ENCODE measurements at places on chromosomes 4 and X.
A peak's percentile ranks its signal among the peaks of the same experiment; 100 is the strongest.

GRCh38 chr4:109990261-109991257 lies 77.9 kb downstream of the EGF start:
- peak; percentile 87 for DNase-seq

DNA sequence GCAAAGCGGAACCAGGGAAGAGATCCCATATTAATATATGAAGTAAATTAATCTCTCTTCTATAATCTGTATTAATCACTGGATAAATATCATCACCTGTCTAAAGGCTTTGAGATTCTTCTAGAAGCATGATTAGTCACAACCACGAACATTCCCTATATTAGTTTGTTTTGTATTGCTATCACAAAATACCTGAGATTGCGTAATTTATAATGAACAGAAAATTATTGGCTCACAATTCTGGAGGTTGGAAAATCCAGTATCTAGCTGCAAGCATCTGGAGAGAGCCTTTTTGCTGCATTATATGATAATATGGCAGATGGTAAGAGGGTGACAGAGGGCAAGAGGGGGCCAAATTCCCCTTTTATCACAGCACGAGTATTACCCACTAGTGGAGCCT lies 532.6 kb upstream of the EPHA5 start:
- DNase-seq: no peak

DNA sequence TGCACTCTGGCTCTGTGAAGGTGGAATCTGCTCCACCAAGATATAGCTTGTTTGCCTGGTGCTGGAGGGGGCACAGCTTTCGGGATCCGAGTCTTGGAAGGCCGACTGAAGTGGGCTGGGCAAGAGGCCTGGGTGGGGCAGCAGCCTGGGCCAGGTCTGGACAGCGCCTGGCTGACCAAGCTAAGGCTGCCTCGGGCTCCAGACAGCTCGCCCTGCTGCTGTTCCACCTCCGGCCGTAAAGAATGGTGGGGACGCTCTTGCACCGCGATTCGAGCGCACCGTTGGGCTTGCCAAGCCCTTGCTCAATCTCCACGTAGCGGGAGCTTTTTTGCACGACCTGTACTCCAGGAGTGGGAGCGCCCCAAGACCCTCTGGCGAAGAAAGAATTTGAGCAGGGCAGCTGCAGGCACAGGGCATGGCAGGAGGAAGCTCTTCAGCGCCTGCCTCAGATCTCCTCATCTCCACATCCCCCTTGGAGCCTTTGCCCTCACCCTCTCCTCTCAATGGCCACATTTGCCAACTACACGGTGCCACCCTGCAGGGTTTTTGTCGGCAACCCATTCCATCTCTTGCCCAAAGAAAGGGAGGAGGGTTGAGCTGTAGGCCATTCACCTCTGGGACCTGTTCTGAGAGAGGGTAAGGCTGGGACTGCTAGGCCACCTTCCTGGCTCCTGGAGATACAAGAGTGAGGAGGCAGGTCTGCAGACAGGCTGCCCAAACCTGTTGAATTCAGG lies 18.9 kb downstream of the CNGA2 start:
- DNase-seq: no peak

GRCh38 chrX:46485897-46486296 lies 59.3 kb downstream of the ZNF674 start:
- no peak for DNase-seq

DNA sequence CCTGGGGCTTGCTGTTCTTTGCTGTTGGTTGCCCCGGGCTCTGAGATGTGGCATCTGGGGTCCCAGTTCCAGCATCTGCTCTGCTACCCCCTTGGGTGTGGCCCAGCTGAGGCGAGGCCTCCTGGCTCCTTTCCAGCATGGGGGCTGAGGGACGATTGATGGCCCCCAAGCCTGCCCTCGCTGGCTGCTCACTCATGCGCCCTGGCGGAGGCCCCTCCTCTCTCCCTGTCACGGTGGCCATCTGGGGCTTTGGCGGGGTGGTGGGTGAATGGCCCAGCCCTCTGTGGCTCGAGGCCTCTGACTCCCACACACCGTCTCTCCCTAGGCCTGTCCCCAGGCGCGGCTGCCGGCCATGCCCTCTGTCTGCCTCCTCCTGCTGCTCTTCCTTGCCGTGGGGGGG lies 1.8 kb downstream of the PLXNA3 start:
- no peak for DNase-seq

GRCh38 chrX:45850197-45850774 lies 649.6 kb upstream of the DIPK2B start:
- DNase-seq: no peak

DNA sequence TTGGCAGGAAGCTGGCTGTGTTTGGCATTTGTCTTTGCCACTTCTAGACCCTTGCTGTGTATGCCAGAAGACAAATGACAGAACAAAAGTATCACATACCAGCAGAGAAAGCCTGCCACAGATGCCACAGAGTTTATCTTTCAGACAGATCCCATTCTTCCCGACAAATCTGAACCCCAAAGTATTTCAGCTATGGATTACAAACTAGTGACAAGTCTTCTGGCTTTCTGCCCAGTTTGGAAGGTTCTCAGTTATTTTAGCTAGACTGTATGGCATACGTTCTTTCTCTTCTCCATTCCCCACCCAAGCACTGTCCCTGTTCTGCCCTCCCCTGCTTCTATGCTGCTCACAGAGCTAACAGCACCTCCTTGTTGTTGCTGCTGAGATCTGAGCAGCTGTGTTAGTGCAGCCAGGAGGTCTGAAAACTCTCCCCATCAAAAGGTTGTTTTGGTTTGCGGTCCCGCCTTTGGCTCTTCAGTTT lies 236.7 kb downstream of the FRAS1 start:
- no peak for DNase-seq

GRCh38 chr4:152778656-152779512 lies 646 bp downstream of the TIGD4 start:
- no peak for DNase-seq

GRCh38 chrX:140526171-140526570 lies 21.3 kb upstream of the SOX3 start:
- no peak for DNase-seq

GRCh38 chr4:151888367-151888866 lies 127.6 kb upstream of the GATB start:
- peak; percentile 67 for DNase-seq

DNA sequence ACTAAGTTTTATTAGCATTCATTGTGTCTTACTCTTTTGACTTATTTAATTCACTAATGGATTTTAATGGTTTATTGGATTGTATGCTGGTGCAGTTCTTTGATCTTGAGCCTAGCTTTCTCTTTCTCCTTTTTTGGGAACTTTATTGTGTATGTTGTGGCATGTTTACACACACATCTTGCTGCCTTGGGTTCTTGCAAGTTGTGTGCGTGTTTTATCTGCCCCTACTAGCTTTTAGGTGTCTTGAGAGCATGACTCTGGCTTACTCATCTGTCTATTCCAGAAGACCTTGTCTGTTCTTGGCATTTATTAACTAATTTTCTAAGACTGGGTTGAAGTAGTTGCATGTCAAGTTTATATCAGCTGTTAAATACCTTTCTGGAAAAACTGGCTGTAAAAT lies 2.7 kb downstream of the TMEM165 start:
- DNase-seq: no peak

DNA sequence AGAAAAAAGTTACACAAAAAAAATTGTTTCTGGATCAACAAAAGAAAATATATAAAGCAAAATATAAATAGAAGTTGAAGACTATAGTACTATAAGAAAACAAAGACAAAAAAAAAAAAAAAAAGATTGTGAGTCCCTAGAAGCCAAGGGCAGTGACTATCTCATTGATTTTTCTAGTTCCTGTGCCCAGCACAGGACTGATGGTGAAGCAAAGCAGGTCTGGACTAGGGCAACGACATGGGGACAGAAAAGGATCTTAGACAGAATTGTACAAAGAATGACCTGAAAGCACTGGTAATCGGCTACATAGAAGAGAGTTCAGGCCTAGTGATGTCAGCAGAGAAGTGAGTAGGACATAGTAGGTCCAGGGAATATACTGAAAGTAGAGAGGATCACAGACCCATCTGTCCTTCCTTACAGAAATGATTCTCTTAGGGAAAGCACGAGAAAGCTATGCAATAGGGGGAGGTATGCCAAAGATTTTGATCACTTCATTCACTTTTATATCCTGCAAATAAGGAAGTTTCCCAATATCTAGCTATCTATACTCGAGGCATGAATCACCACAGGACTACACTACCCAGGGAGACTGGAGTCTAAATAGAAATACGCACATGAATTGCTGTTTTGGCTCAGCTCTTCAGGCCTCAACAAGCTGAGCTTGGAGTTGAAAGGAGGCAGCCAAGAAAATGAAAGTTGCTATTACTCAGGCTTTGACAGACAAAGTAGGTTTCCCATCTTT lies 230.9 kb upstream of the GPC4 start:
- DNase-seq: no peak

GRCh38 chr4:82044141-82044993 lies 329.4 kb downstream of the HNRNPD start:
- DNase-seq: no peak

GRCh38 chr4:168981942-168982341 lies 28.1 kb downstream of the CBR4 start:
- no peak for DNase-seq

DNA sequence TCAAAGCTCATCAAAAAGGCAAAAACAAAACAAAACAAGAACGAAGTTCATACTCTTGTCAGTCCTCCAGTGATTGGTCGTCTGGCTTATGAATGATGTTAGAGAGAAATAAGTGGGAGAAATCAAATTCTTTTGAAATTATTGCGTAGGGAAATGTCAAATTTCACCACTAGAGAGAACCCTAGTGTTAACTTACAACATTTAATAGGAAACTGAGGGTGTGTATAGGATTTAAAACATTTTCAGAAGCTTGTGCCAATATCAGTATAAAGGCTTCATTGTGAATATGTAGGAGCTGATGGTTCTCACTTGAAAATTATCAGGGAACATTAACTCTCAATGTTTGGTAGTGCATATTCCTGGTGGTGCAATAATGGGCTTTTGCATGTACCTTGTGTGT lies 17.4 kb downstream of the ADH6 start:
- no peak for DNase-seq

DNA sequence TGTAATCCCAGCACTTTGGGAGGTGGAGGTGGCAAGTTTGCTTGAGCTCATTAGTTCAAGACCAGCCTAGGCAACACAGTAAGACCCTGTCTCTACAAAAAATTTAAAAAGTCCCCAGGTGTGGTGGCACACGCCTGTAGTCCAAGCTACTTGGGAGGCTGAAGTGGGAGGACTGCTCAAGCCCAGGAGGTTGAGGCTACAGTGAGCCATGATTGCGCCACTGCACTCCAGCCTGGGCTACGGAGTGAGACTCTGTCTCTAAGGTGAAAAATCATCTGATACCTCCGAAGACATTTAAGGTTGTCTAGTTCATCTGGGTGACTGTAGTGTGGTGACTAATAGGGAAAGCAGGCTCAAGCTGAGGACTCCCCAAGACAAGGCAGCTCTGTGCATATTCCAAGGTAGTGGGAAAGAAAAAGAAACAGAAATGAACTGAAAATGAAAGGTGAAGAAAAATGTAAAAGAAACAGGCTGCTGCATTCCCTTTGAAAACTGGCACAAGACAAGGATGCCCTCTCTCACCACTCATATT lies 23.3 kb downstream of the FRYL start:
- no peak for DNase-seq

DNA sequence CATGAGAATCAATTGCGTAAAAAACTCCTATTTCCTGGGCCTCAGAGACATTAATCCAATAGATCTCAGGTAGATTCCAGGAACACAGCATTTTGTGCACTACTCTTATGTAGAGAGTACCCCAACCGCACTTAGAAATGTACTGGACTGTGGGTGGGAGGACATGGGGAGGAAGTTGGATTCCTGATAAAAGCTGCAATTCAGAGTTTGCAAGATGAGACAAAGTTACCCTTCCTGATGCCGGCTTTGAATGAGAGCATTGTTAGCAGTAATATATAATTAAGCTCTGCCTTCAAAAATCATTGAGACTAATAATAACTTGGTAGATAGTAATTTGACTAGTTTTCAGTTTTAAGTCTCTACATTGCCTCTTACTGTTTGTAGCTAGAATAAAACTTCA lies 323.3 kb upstream of the GALNT7 start:
- DNase-seq: no peak

DNA sequence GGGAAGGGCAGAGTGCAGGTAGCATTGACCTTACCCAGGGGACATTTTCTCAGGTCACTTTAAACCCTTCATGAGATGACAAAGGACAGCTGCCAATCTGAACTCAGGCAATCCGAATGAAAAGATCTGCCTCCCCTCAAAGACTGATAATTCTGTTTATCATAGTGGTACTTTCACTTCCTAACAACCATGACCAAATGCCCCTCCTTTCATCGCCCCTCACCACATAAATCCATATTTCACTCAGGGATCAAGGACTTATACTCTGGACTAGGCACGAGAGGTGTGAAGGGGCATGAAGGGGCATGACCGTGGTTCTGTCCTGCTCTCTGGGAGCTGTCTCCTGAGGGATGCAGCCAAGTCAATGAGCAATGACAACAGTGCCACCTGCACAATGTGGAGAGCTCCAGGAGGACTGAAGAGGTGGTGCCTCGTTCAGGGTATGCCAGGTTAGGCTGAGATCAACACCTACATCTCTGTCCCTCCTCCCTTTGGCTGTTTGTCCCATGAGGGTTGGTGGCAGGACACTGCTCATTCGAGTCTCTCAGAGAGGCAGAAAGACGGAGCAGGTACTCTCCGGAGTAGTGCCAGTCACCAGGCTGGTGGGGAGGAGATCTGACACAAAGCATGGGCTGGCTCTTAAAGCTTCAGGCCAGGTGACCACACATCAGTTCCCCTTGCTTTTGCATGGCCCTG lies 12.5 kb downstream of the HS3ST1 start:
- no peak for DNase-seq

DNA sequence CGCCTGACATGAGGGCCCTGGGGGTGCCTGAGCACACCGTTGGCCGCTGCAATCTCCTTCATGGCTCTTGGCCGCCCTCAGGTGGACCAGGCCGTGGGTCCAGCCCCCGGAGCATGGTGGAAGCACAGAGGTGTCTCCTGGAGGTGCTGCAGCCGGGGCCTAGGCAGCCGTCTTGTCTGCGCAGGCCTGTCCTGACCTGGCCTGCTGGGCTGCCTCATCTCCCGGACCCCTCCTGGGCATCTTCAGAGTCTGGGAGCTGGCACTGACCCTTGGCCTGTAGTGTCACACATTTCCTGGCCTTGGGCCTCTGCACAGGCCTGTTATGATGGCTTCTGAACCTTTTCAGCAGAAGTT lies 20.9 kb downstream of the UVSSA start:
- no peak for DNase-seq
